ENCODE measurements at places on chromosomes 6 and 20.

GRCh38 chr6:42365021-42365420, 86.7 kb downstream of the TRERF1 start:
- DNase-seq = no peak
- peaks cover 16% of the 10 kb centered on the region for H3K4me1 ChIP-seq
- H3K4me3 ChIP-seq = no peak overlapping the region
- no peaks in the 10 kb centered on the region for H3K27me3 ChIP-seq

DNA sequence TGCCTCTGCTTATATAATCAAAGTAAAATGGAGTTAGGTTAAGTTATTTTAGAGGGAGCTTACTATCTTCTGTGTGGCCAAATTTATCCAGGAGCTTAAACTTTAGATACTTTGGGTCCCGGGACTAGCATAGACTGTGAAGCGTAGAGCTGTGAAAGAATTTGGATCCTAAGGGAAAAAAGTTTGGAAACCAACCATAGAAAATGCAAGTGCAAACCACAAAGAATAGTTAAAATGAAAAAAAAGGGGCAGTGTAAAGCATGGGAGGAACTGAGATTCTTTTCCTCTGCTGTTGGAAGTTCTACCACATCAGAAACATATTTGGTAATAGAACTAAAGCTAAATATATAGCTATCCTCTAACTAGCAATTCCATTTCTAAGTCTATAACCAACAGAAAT, 232.2 kb upstream of the FLRT3 start:
- no peak for DNase-seq
- no peak overlapping the region for H3K4me3 ChIP-seq
- H3K27me3 ChIP-seq = no peaks in the 10 kb centered on the region
- H3K27ac ChIP-seq = no peak overlapping the region
- H3K4me1 ChIP-seq = no peaks in the 10 kb centered on the region

GRCh38 chr20:34017610-34018009, 23.9 kb downstream of the RALY start:
- DNase-seq = no peak
- no peak overlapping the region for H3K4me3 ChIP-seq
- peaks cover 7% of the 10 kb centered on the region for H3K36me3 ChIP-seq
- H3K27ac ChIP-seq = no peak overlapping the region
- H3K4me1 ChIP-seq = peaks cover 33% of the 10 kb centered on the region
- no peaks in the 10 kb centered on the region for H3K27me3 ChIP-seq

DNA sequence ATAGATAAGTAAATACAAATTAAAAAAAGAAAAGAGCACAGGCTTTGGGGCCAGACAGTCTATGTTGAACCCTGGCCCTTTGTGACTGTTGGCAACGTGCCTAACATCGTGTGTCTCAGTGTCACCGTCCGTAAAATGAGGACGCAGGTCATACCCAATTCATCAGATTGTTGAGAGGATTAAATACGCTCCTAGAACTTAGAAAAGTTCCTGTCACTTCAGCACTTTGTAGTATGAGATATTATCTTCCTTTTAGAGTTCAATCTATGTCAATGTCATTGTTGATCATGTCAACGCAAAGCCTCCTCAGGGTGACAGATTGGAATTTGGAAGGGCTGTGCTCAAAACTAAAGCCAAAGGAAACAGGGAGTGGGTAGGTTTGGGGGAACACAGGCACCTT, 21.7 kb downstream of the SERPINB1 start:
- DNase-seq = no peak
- peaks cover 74% of the 10 kb centered on the region for H3K4me1 ChIP-seq
- H3K27ac ChIP-seq = peak overlapping the region; percentile 92
- no peaks in the 10 kb centered on the region for H3K36me3 ChIP-seq
- peak overlapping the region; percentile 29 for H3K4me3 ChIP-seq

- no peak overlapping the region for H3K4me3 ChIP-seq
- no peak overlapping the region for H3K27ac ChIP-seq
- no peak for DNase-seq
- no peaks in the 10 kb centered on the region for H3K36me3 ChIP-seq
- no peaks in the 10 kb centered on the region for H3K4me1 ChIP-seq
- H3K27me3 ChIP-seq = no peaks in the 10 kb centered on the region
Observed at GRCh38 chr6:127690092-127690491, 113.1 kb downstream of the C6orf58 start.

DNA sequence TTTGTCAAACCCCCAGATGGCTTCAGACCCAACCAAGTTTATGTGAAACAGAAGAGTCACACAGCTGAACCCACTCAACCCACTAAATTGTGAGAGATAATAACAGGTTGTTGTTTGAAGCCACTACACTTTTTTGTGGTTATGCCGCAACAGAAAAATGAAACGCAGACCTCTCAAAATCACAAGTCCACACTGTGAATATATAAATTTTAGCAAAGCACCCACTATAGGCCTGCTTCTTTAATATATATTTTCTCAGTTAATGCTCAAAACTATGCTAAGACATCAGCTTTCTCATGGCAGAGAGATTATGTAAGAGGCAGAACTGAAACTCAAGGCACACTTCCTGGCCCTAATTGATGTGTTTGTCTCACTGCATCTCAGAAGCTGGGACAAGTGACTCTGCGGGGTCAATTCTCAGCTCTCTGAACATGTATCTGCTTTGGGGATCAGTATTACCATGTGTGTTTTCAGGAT, 27.7 kb downstream of the MAP3K5 start:
- H3K27ac ChIP-seq = peak overlapping the region; percentile 50
- H3K27me3 ChIP-seq = no peaks in the 10 kb centered on the region
- no peaks in the 10 kb centered on the region for H3K36me3 ChIP-seq
- H3K4me3 ChIP-seq = peak overlapping the region; percentile 43
- DNase-seq = no peak

GRCh38 chr20:20473657-20474056, 105.8 kb downstream of the INSM1 start:
- H3K27ac ChIP-seq = no peak overlapping the region
- H3K4me1 ChIP-seq = no peaks in the 10 kb centered on the region
- DNase-seq = no peak
- H3K27me3 ChIP-seq = no peaks in the 10 kb centered on the region

DNA sequence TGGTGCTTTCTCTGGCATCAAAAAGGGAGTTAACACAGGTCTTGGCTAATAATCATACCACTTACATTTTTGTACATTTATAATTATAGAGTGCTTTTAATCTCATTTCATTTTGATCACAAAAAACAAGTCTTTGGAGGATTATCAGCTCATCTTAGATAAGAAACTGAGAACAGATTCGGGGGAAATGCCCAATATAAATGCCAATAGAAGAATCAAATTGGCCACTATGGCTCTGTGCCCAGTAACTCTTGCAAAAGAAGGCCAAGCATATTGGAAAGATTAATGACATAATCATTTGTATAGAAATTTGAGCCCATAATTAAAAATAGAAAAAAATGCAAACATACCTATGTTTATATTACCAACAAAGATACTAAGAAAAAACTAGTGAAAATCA, 42.5 kb downstream of the IPCEF1 start:
- DNase-seq = no peak
- H3K4me3 ChIP-seq = no peak overlapping the region
- H3K27me3 ChIP-seq = no peaks in the 10 kb centered on the region
- no peak overlapping the region for H3K27ac ChIP-seq
- no peaks in the 10 kb centered on the region for H3K4me1 ChIP-seq

- DNase-seq = no peak
- H3K27ac ChIP-seq = no peak overlapping the region
- no peak overlapping the region for H3K4me3 ChIP-seq
- H3K27me3 ChIP-seq = no peaks in the 10 kb centered on the region
- H3K4me1 ChIP-seq = no peaks in the 10 kb centered on the region
- no peaks in the 10 kb centered on the region for H3K36me3 ChIP-seq
Observed at GRCh38 chr6:12196326-12196936, 93.7 kb upstream of the EDN1 start.

- no peaks in the 10 kb centered on the region for H3K4me1 ChIP-seq
- no peak for DNase-seq
- H3K4me3 ChIP-seq = no peak overlapping the region
- no peak overlapping the region for H3K27ac ChIP-seq
- H3K27me3 ChIP-seq = peaks cover 3% of the 10 kb centered on the region
Observed at GRCh38 chr20:33169176-33169794, 1.3 kb downstream of the BPIFA2 start.

DNA sequence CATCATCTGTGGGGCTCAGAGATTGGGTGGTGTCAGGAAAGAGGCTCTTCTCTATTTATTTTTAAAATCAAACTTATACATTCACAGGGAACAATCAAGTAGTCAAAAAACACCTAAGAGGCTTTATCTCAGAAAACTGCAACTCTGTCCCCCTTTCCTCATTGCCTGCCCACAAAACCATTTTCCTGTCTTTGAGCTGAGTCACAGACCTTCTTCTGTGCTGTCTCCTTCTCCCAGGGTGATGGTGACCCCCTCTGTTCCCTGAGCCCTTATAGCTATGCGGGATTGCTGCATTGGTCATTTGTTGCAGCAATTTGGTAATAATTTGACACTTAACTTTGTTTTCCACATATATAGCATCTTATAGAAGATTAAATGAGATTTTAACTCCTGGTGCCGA, 195.2 kb upstream of the PROKR2 start:
- H3K27me3 ChIP-seq = no peaks in the 10 kb centered on the region
- peak; percentile 91 for DNase-seq
- H3K4me3 ChIP-seq = no peak overlapping the region
- peaks cover 32% of the 10 kb centered on the region for H3K4me1 ChIP-seq

GRCh38 chr6:111888928-111889695, 15.9 kb upstream of the FYN start:
- H3K27ac ChIP-seq = no peak overlapping the region
- no peaks in the 10 kb centered on the region for H3K36me3 ChIP-seq
- H3K27me3 ChIP-seq = no peaks in the 10 kb centered on the region

- no peak overlapping the region for H3K4me3 ChIP-seq
- DNase-seq = no peak
- no peak overlapping the region for H3K27ac ChIP-seq
Observed at GRCh38 chr6:72748759-72749158, 126.9 kb downstream of the KCNQ5 start.

GRCh38 chr6:27281105-27281539, 31.0 kb downstream of the POM121L2 start:
- H3K36me3 ChIP-seq = no peaks in the 10 kb centered on the region
- peaks cover 27% of the 10 kb centered on the region for H3K27me3 ChIP-seq
- no peak overlapping the region for H3K27ac ChIP-seq

DNA sequence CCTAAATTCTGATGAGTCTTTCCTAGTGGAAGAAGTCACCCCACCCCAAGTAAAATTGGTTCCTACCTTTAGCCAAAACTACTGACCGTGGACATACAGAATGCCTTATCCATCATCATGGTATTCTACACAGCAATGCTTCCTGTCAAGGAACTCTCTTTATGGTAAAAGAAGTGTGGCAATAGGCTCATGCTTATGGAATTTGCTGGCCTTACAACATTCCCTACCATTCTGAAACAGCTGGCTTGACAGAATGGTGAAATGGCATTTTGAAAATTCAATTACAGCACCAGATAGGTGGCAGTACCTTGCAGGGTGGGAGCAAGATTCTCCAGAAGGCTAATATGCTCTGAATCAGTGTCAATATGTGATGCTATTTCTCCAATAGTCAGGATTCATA, 41.8 kb upstream of the BACH2 start:
- no peaks in the 10 kb centered on the region for H3K36me3 ChIP-seq
- no peaks in the 10 kb centered on the region for H3K4me1 ChIP-seq
- no peaks in the 10 kb centered on the region for H3K27me3 ChIP-seq
- H3K4me3 ChIP-seq = no peak overlapping the region

DNA sequence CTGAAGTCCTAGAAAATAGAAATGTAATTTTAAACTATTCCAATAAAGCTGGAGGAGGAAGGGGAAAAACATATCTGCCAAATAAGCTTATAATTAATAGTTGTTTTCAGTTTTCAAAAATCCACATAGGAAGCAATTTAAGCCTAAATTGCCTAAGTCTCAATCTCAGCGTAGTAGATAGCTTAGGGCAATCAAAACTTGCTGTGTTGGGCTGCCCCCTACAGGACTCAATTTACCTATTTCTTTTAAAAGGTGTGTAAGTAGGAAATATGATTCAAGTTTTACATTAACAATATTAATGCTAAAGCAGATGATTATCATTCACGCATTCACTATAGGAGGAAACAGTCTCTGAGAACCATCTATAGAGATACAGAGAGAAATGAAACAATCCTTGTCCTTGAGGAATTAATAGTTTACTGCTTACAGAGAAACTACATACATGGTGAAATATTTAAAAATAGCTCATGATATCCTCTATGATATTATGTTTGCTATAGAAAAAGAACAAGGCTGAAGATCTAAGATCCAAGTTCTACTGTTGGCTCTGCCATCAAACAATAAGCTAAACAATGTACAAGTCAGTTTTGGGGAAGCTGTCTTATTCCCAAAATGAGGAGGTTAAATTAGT, 102.1 kb downstream of the ATG5 start:
- no peak overlapping the region for H3K27ac ChIP-seq
- H3K4me3 ChIP-seq = no peak overlapping the region
- H3K4me1 ChIP-seq = no peaks in the 10 kb centered on the region

DNA sequence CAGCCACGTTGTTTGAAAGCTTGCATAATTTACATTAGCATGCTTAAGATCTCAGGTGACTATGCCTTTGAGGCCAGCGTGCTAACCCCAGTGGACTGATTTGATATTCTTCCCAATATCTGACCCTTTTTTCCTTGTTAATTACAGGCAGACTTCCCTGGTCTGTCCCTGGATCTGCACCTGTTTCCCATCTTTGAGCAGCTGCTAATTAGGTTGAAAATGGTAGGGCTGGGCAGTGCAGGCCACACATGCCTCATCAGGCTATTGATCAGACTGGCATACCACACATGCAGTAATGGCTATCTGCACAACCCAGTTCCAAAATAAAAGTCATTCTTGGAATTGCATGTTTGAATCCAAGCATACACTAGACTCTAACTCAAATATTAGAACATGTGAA, 164.3 kb upstream of the TFAP2D start:
- DNase-seq = no peak
- no peaks in the 10 kb centered on the region for H3K36me3 ChIP-seq
- no peak overlapping the region for H3K27ac ChIP-seq
- no peak overlapping the region for H3K4me3 ChIP-seq
- H3K4me1 ChIP-seq = no peaks in the 10 kb centered on the region

DNA sequence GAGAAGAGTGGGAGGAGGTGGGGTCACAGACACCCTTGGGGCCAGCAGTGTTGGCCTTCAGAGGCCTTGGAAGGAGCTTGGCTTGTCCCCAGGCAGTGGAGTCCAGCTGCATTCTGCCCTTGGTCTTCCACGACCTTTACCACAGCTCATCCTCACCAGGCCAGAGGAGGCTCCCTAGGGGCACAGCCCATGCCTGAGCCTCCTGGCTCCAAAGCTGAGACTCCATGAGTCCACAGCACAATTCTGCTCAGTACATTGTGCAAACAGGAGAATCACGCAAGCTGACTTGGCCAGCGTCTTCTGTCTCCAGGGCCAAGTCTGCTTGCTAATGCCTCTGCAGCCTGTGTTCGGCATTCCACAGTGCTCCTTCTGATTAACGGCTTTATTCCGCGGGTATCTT, 337.2 kb downstream of the SMOC2 start:
- H3K4me3 ChIP-seq = no peak overlapping the region
- no peak for DNase-seq
- H3K36me3 ChIP-seq = no peaks in the 10 kb centered on the region
- no peaks in the 10 kb centered on the region for H3K4me1 ChIP-seq

GRCh38 chr6:118764766-118765165, 113.4 kb upstream of the CEP85L start:
- H3K36me3 ChIP-seq = no peaks in the 10 kb centered on the region
- H3K4me3 ChIP-seq = no peak overlapping the region
- peak; percentile 78 for DNase-seq
- H3K27me3 ChIP-seq = no peaks in the 10 kb centered on the region

- H3K36me3 ChIP-seq = no peaks in the 10 kb centered on the region
- H3K27me3 ChIP-seq = no peaks in the 10 kb centered on the region
- no peak overlapping the region for H3K4me3 ChIP-seq
- no peak for DNase-seq
- no peak overlapping the region for H3K27ac ChIP-seq
- peaks cover 3% of the 10 kb centered on the region for H3K4me1 ChIP-seq
Observed at GRCh38 chr6:57298741-57299140, 18.7 kb upstream of the PRIM2 start.
